Activated CD8-positive, alpha-beta memory T cell treated with anti-CD3 and anti-CD28 coated beads for 24 hours (primary cell): ENCODE measurements at places on chromosomes 11 and 22.
A peak's percentile ranks its signal among the peaks of the same experiment; 100 is the strongest.

DNA sequence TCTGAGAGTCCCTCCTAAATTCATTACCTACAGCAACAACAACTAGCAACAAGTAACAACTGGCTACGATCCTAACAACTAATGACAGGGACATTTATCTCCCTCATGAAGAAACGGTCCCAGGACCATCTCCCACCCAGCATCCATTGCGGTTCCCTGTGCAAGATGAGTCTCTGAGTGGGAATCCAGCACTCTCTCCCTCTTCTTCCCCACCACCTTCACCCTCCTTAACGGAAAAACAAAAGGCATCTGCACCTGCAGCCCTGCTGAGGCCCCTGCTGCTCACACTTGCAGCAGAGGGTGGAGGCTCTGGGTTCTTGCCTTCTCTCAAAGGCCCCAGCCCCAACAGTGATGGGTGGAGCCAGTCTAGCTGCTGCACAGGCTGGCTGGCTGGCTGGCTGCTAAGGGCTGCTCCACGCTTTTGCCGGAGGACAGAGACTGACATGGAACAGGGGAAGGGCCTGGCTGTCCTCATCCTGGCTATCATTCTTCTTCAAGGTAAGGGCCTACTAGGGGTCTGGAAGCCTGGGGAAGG, at the start of gene CD3G:
Gene CD3G (plus strand): TSS at position 364 of the 535 bp plus-strand sequence. CDS start 80 bp downstream, at position 444.
- peak; percentile 87 for DNase-seq

DNA sequence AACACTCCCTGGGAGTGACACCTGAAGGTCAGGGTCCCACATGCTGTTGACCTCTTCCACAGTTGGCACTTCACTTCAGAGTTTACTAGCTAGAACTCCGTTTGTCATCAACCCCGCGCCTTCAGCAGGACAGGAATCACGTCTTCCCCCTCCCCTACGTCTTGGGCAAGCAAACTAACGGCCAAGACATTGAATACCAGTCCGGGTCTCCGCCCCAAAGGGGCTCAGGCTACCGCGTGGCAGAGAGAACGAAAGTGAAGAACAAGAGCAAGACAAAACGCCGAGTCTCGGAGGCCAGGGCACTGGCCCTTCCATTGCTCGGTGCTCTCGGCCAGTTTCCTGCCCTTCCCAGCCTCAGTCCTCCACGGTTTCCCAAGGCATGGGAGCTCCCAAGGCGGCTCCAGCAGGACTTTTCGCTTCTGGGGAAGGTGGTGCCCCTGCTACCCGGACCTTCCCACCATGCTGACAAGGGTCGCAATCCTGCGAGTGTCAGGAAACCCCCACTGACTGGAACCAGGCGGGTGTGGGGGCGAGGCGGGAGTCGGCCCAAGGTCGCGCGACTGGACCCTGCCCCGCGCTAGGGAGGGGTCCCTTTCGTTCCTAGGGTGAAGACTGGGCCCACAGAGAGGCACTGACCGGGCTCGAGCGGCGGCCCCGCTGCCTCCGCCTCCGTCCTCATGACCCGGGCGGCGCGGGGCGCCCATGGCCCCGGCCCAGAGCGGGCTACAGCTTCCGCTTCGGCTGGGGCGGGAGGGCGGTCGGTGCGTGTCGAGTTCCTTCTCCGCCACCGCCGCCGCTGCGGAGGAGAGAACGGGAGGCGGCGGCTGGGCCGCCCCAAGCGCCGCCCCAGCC, at the start of gene GUCD1:
Gene GUCD1 (minus strand): TSS at position 826 of the 852 bp plus-strand sequence. CDS start 147 bp downstream, at position 679.
- peak; percentile 74 for DNase-seq

DNA sequence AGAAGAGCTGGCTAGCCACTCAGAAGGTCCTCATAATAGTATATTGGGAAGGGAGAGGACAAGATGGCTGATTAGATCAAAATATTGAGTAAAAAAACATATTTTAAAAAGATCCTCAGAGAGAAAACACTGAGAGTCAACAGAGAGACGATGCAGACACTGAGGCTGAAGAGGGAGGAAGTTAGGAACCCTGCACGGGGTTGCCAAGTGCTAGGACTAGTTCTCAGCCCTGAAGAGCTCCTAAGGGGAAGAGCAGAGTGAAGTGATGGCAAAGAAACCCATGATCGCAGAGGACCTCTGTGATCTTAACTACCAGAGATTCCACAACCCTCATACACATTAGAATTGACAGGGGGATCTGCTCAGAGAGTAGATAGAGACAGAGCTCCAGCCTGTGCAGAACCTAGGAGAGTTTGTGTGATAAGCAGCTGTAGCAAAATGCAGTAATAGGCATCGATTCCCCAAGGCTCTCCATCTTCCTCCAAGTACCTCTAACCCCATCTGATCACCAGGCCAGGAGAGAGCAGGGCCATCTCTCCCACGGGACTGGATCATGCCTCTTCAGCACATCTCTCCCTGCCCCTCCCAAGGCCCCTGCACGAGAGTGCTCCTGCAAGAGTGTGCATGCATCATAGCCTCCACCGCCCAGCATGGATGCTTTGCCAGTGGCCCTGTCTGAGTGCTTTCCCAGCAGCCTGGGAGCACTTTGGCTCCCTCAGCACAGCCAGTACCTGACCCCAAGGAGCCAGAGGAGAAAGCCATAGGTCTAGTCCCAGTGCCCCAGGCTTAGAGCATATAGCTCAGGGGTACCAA, 41.2 kb upstream of the ARL14EP start:
- peak; percentile 57 for DNase-seq

GRCh38 chr22:41215926-41216325, 10.8 kb downstream of the L3MBTL2 start:
- DNase-seq, result no peak

- peak; percentile 85 for DNase-seq
These were observed 2.3 kb upstream of the DUSP8 start for GRCh38 chr11:1574238-1574932.
